ENCODE measurements at places on chromosomes 3 and 15. TPM values are rescaled to one million over a fixed set of nuclear protein-coding genes. Genes with fewer than 3 reads are reported as not detected.

KY gene
- total RNA-seq = 0.07 TPM

IL17RB gene
- total RNA-seq = 0.88 TPM

CAMKV gene
- 0.29 TPM for total RNA-seq

SLC49A4 gene
- 11.5 TPM for total RNA-seq

LMCD1 gene
- 82.1 TPM for total RNA-seq

All from A549 treated with dexamethasone at 1 μM for 4 hours (cell line).